AG08396 (cell line): ENCODE measurements at places on chromosomes 6 and 20.

DNA sequence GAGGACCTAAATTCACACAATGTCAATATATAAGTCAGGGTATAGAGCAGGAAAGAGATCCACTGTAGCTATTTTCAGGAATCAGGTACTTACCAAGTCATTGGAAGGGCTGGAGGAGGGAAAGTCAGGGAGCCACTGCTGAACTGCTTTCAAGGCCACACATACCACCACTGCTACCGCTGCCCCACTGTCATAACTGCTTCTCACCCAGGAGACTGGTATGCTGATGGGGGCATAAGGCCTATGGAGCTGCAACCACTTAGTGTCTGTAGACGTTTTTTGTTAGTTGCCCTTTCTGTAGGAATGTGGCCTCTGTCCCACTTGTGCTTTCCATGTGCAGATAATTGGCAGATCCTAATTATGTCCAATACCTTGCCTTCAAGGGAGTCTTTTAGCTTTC, 5.4 kb downstream of the SMAP1 start:
- no peak for DNase-seq

DNA sequence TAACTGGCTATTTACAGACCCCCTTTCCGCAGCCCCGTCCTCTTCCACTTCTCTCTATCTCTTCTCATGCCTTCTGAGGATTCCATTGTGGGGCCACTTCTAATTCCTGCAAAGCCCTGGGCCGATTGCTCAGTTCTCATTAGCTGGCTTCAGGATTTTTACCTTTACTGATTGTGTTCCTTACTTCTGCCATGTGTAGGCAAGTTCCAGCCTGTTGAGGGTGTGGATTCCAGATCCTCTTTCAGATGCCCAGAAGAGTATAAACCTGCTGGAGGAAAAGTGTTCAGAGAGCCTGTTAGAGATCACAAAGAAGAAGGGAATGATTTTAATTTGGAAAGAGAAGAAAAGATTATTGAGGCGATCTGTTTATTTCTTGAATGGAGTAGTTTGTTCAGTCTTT, 5.4 kb downstream of the DSE start:
- DNase-seq = no peak

DNA sequence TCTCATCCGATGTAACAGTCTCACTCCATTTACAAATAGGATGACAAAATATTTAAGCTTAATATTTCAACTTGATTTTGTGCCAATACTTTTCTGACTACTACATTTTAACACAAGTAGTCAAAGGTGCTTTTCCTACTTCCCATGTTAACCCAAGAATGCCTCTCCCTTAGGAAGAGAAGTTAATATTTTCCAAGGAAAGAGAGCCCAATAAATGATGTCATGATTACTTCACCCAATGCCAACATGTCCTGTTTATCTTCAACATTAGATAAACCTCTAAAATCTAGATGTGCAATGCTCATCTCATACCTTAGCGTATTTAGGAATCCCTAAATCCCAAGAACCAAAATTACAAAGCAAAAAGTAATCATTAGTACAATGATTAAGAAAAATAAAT, 156.7 kb upstream of the TENT5A start:
- no peak for DNase-seq

GRCh38 chr6:61606500-61606899, 679.5 kb downstream of the KHDRBS2 start:
- DNase-seq = no peak

DNA sequence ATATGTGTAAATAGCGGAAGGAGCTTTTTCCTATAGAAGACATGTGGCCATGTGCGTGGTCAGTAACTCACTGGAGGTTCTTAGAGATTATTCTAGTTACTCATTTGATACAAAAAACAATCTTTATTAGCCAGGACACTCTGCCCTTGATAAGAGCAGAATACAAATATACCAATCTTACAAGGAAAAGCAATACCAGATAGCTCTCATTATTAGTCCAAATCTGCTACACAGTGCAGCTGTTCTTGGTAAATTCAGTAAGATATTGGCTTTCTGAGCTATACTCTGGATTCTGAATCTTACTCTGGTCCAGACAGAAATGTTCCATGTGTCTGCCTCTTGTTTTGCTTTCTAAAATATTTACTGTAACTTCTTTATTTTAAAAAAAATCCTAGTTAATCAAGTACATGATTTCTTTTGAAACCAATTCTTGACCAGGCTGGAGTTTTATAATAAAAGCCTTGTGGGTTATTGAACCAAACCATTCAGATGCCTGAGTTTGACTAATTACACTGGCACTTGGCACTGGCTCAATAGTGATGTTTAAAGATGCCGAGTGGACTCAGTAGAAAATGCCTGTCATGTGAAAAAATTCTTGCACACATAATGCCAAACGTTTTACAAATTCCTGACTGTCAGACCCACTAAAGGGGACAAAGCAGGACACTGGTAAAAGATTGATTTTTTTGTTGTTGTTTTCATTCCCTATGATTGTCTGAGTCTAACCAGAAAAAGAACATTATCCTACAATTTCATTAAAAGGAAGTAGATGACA, 242.8 kb upstream of the TCF21 start:
- peak; percentile 43 for DNase-seq

- DNase-seq = no peak
These were observed 12.4 kb upstream of the MAPK13 start for GRCh38 chr6:36117658-36118549.

DNA sequence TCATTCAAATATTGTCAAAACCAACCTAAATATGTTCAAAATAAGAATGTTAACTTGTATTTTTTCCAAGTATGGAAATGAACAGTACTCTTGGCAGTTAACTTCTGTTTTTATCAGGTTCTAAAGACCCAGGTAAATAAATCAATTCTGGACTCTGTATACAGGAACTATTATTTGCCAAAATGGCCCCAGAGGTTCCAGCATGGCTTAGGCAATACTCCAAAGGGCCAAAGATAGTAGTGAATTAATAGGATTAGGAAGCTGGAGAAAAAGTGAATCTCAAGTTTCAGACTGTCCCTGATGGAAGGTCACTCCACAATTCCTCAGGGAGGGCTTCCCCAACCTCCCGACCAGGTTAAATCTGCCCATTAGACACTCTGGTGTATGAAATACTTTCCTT, 6.7 kb downstream of the BACH2 start:
- no peak for DNase-seq

- no peak for DNase-seq
These were observed 69.4 kb downstream of the TENT5A start for GRCh38 chr6:81682858-81683620.

DNA sequence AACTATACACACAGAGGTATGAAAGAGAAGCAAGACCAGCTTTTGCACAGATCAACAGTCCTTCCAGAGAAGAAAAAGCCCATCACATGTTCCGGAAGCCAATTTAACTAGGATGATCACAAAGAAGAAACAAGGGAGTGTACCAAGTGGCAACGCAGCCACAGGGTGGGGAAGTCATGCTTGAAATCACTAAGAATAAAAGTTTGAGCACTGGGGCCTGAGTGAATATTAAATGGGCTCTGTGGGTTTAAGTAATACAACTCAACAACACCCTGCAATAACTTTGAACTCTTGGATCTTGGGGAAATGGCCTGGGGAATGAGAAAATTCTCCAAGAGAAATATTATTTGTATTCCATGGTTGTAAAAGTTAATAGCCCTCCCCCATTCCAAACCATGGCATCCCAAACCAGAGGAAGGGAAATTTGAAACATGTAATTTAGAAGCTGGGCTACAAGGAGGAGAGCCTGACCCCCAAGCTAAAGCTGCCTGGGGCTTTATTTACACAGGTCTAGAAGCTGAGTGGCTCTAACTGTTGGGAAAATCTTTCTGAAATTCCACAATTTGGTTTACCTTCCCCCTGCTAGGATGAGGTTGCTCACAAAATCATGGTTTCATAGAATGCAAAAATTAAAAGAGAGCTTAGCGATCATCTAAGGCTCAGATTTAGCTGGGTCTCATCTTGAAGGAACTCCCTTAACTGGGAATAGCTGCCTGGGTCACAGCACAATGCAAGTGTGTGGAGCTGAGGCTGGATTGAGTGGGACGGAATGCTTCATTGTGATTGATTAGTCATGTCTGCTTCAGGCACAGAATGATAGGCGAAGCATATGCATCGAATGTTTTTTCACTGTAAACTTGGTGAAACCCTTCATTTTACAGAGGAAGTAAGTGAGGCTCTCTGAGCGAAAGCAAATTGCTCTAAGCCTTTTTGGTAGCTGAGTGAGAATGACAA, 143.6 kb downstream of the BMP7 start:
- no peak for DNase-seq

DNA sequence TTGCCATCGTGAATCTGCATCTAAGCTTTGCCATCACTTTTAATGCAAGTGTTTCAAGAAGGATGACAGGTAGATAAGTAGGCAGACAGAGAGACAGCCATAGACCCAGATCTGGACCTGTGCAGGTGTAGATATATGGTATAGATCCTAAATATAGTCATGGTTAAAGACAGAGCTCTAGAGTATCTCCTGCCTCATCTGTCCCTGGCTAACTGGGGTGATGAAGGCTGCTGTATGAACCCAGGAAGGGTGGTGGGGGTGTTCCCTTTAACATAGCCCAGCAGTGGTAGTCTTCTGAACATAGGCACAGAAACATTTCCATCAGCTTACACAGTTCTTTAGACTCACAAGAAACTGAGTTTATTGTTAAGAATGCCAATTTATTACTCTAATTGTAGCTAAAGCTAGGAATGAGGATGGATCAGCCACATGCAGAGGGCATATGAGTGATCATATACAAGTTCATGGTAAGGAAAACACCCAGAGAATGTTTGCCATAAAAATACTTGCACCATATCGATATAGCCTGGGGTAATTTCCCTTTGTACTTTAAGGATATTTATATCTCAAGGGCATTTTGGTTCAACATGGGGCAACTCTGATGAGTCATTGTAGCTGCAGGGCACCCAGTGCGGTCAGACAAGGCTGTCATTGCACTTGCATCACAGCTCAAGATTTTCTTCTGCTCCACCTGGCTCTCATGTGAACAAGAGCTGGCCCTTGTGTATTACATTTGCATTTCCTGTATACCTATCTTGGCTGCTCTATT, 587.2 kb downstream of the EPM2A start:
- DNase-seq = peak; percentile 30

GRCh38 chr6:108989700-108990099, 104.9 kb downstream of the SESN1 start:
- DNase-seq = no peak

GRCh38 chr20:62715201-62715600, 6.6 kb downstream of the NTSR1 start:
- DNase-seq = no peak

GRCh38 chr6:168171673-168172353, 92.8 kb upstream of the FRMD1 start:
- DNase-seq = no peak

DNA sequence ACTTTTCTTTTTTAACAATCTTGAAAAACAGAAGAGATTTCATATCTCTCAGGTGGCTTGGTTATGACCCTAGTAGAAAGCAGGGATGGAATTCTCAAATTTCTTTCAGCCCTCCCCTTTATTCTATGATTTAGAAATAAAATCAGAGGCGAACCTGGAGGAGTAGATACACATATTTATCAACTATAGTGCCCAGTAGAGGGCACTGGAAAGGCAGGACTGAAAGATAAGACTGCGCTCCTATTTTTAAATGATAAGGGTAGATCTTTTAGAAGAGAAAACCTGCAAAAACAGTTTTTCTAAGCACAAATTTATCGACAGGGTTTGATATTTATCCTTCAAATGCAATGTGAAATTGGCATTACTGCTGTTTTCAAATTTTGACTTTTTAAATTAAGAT, 1296.6 kb downstream of the EPHA7 start:
- DNase-seq = no peak

DNA sequence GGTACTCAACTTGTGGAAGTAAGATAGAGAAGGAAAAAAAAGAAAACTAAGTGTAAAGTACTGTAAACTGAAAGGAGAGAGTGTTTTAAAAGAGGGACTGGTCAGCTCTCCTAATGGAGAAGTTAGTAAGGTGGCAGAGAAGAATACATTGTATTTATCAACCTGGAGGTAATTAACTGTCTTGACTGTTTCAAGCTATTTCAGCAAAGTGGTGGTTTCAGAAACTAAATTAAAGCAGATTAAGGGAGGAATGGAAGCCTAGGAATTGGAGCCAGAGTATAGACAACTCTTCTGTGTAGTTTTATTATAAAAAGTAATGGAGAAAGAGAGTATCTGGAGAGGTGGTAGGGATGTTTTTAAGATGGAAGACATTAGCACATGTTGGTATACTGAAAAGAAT, 2.7 kb upstream of the PHF10 start:
- DNase-seq = no peak

- DNase-seq = no peak
These were observed 164.8 kb upstream of the NT5E start for GRCh38 chr6:85285114-85285513.

GRCh38 chr20:49712996-49713752, 504 bp downstream of the B4GALT5 start:
- peak; percentile 54 for DNase-seq

- DNase-seq = no peak
These were observed 9.3 kb downstream of the CDS2 start for GRCh38 chr20:5136096-5136495.

DNA sequence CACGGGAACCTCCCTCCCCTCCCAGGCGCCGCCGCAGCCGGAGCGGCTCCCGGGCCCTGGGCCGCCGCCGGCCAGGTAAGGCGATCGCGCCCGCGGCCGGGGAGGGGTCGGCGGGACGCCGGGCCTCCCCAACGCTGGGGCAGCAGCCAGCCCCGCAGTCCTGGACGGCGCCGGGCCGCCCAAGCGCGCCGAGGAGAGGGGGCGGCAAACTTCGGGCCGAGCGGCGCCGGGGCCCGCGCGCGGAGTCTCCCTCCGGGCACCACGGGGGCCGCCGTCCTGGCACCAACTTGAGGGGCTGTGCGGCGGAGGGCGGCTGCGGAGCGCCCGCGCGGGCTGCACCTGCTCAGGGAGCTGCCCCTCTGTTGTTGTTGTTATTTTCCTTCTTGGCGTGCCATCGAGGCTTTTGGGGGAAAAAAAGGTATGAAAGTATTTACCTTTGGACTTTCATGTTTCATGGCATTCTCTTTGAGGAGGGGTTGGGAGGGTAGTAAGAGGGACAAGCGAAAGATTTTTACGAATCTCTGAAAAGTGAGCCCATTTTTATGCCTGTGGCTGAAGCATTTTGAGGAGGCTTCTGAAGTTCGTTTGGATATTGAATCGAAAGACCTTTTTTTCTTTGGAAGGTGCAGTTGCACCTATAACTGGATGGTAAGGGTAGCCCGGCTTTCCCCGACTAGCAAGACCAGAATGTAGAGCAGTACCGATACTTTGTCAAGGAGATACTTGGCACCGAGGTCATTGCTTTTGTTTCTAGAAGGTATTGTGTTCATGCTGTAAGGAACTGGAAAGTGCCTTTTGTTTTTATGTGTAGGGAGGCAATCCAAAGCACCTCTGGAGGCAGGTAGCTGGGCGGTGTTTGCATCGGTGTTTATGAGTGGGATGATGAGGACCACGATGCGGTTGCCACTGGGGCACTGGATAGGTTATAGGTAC, at the start of gene RNF182:
RNF182 (plus strand) TSS at position 4 of the 933 bp plus-strand sequence. CDS start 52,168 bp downstream, outside the sequence.
- peak; percentile 83 for DNase-seq

GRCh38 chr6:56314683-56315523, 67.5 kb upstream of the COL21A1 start:
- peak; percentile 39 for DNase-seq
